Renal cortical epithelial cell (primary cell): ENCODE measurements at places on chromosomes 2 and 18. TPM values are rescaled to one million over a fixed set of nuclear protein-coding genes. Genes with fewer than 3 reads are reported as not detected.

- DNase-seq: peak; percentile 1
Observed at GRCh38 chr2:41647468-41648050, 400.3 kb upstream of the PKDCC start.

DNA sequence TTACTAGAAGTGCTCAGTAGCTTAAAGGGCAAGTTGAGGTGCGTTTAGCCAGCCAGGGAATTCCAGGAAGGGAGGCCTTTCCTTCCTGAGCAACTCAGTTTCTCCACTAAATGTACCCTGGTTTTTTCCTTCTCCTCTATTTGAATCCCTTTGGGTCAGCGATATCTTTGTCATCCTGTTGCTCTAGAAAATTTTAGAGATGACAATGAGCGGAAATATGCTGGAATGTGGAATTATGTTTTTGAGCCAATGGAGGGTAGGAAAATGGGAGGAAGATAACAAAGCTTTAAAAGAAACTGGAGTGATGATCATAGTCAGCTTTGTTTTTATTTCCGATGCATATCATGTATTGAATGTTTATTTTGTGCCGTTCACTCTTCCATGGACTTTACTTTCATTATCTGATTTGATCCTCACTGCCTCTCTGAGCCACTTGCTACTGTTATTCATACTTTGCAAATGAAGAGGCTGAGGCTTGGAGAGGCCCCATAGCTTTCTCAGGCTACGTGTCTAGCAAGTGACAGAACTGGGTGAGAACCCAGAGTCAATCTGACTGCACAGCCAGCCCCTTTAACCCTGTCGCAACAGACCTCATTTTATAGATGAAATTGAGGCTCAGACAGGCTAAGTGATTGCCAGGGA lies 67.3 kb downstream of the NTSR2 start:
- DNase-seq: no peak

DNA sequence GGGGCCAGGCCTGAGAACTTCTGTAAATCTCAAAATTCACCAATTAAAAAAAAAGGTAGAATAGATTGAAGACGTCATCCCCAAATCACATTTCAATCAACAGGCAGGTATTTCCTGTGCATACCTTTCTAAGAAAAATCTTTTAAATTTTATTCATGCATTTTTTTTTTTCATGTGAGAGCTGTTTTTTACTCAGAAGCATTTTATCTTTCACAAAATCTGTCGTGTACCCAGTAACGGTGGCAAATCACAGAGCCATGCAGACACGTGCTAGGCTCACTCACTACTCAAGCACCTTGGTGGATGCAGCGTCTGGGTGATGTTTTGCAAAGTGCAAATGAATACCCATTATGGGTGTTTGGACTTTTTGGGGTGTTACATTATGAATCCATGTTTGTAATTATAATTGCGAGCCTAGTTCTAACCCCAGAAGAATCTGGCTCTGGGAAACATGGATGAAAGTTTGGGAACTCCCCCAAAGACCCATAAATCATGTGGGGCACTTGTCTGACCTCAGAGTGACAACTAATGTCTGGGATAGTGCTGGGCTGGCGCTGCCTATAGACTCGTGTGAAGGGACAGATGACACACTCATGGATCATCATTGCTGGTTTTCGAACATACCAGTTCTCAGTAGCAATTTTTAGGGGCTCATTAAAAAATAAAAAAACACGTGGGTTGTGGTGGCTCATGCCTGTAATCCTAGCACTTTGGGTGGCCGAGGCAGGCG lies 335.2 kb downstream of the LPIN1 start:
- no peak for DNase-seq

DNA sequence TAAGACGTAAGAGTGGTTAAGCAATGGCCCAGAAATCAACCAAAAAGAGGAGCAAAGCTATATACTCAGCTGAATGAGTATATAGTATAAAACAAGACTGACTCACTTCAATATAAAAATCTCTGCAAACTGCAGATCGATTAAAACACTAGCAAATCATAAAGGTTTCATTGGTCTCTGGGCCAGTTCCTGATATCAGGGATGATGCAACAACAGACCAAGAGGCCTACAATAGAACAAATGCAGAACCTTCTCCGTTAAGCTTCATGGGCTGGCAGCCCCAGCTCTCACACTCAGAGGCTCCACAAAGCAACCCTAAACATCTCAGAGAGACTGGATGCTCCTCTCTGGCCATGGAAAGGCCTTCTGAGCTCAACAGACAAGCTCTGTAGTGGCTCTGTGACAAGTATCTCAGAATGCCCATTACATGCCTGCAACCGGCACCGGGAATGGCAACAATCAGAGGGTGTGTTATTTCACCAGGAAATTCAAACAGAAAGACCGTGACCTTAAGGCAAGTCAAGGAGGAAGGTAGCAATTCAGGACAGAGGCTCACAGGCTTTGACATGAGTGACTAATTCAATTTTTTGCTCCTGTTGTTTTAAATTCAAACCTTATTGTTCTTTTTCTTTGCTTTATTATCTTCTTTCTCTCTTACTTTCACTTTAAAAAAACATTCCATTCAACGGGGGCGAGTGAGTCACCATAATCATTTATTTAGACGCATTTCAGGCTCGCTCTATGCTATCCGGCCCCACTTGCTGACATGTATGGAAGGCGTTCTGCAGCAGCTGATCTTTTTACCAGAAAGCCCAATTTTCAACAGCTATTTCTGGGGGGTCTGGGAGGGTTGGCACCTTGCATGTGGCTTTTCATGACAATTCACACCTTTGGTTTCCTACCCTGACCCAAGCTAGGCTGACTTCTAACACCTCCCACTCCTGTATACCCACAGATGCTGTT lies 15.1 kb downstream of the CYRIA start:
- peak; percentile 71 for DNase-seq

GRCh38 chr2:101902169-101902568 lies 89.6 kb upstream of the IL1R2 start:
- DNase-seq: no peak

Gene CXCR1
- not detected in 2 replicates for total RNA-seq

Gene CDC42EP3
- 22.2 and 33.2 TPM in 2 replicates for total RNA-seq

Gene TPGS2
- 167 and 250 TPM in 2 replicates for total RNA-seq

Gene SKOR2
- not detected in 2 replicates for total RNA-seq

Gene CCDC141
- total RNA-seq: under 0.01 and 0.05 TPM in 2 replicates

Gene RUFY4
- total RNA-seq: not detected in 2 replicates

Gene UGT1A6
- total RNA-seq: 206 and 675 TPM in 2 replicates

Gene HRH4
- total RNA-seq: 0.05 TPM in 1 of 2 replicates, not detected in the other
